MCF 10A (cell line): ENCODE measurements at places on chromosomes 5 and 9. TPM values are rescaled to one million over a fixed set of nuclear protein-coding genes. Genes with fewer than 3 reads are reported as not detected.

- no peaks in the 10 kb centered on the region for H3K27me3 ChIP-seq
- no peak overlapping the region for H3K27ac ChIP-seq
- no peaks in the 10 kb centered on the region for H3K36me3 ChIP-seq
- DNase-seq: no peak
Observed at GRCh38 chr9:17009071-17009470, 125.8 kb upstream of the CNTLN start.

GRCh38 chr9:136029556-136029955 is 65.5 kb downstream of the NACC2 start:
- H3K27ac ChIP-seq: no peak overlapping the region
- no peak overlapping the region for H3K4me3 ChIP-seq
- peaks cover 41% of the 10 kb centered on the region for H3K36me3 ChIP-seq

DNA sequence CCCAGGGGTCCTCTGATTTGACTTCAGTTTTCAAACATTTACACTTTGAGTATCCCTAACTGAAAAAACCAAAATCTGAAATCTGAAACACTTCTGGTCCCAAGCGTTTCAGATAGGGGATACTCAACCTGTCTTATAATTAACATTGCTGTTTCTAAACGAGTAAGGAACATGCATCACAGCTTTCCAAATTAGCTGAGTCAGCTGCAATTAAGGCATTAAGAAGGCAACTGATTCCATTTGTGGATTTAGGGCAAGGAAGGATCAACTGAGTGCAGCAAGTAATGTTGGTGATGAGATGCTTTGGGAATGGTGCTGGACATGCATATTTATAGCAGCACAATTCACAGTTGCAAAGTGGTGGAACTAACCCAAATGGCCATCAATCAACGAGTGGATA is 168.6 kb downstream of the ACER2 start:
- H3K4me3 ChIP-seq: no peak overlapping the region
- no peaks in the 10 kb centered on the region for H3K36me3 ChIP-seq
- H3K27ac ChIP-seq: no peak overlapping the region
- H3K27me3 ChIP-seq: peaks cover 64% of the 10 kb centered on the region
- DNase-seq: no peak
- H3K4me1 ChIP-seq: no peaks in the 10 kb centered on the region

Gene BASP1
- 76.3 and 84.5 TPM in 2 replicates for total RNA-seq

DNA sequence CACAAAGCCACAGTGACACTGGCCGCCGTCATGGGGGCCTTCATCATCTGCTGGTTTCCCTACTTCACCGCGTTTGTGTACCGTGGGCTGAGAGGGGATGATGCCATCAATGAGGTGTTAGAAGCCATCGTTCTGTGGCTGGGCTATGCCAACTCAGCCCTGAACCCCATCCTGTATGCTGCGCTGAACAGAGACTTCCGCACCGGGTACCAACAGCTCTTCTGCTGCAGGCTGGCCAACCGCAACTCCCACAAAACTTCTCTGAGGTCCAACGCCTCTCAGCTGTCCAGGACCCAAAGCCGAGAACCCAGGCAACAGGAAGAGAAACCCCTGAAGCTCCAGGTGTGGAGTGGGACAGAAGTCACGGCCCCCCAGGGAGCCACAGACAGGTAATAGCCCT is 26.1 kb downstream of the HRH2 start:
- H3K27ac ChIP-seq: no peak overlapping the region
- H3K4me3 ChIP-seq: no peak overlapping the region
- H3K4me1 ChIP-seq: peaks cover under 1% of the 10 kb centered on the region
- DNase-seq: no peak
- peaks cover 84% of the 10 kb centered on the region for H3K27me3 ChIP-seq
- H3K36me3 ChIP-seq: no peaks in the 10 kb centered on the region

- no peaks in the 10 kb centered on the region for H3K27me3 ChIP-seq
- H3K4me1 ChIP-seq: peaks cover 11% of the 10 kb centered on the region
- DNase-seq: no peak
- H3K27ac ChIP-seq: peak overlapping the region; percentile 18
Observed at GRCh38 chr9:13278368-13279246, 885 bp downstream of the MPDZ start.

- peaks cover 4% of the 10 kb centered on the region for H3K27me3 ChIP-seq
- DNase-seq: no peak
- no peak overlapping the region for H3K27ac ChIP-seq
- H3K4me1 ChIP-seq: no peaks in the 10 kb centered on the region
- no peak overlapping the region for H3K4me3 ChIP-seq
Observed at GRCh38 chr9:135574331-135574730, 12.8 kb downstream of the PAEP start.

DNA sequence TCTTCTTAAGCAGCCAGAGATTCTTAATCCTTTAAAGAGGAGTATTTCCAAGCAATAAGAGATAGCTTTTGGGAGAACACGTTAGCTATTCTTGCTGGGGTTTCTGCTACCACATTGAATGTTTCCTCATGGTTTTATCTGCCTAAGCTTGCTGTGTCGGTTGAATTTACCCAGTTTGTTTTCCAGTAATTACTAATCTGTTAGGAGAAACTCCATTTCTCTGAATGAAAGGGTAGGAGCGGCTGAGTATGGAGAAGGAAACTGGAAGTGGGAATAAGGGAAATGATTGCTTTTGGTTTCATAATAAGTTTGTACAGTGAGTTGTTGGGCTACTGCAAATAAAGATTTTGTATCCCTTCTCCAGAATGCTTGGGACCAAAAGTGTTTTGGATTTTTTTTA is 1.2 kb downstream of the JAK2 start:
- no peaks in the 10 kb centered on the region for H3K27me3 ChIP-seq
- peak overlapping the region; percentile 90 for H3K4me3 ChIP-seq
- H3K36me3 ChIP-seq: no peaks in the 10 kb centered on the region
- no peak for DNase-seq
- peak overlapping the region; percentile 76 for H3K27ac ChIP-seq

DNA sequence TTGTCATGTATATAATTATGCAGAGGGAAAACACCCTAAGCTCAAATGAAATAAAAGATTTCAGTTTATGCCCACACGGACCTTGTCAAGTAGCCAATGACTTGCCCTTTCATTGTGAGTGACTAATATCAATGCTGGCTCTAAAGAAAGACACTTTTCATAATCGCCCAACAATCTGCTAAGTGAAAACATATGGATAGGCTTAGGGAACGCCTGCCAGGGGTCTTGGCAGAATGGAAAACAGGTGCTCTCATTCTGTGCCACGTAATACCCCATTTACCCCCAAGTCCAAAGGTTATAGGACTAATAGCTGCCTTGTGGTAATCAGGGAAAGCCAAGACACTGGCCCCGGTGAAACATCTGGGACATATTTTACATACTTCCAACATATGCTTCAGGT is 157.7 kb downstream of the SLF1 start:
- no peaks in the 10 kb centered on the region for H3K4me1 ChIP-seq
- no peak overlapping the region for H3K27ac ChIP-seq
- H3K27me3 ChIP-seq: no peaks in the 10 kb centered on the region
- no peaks in the 10 kb centered on the region for H3K36me3 ChIP-seq
- DNase-seq: no peak

DNA sequence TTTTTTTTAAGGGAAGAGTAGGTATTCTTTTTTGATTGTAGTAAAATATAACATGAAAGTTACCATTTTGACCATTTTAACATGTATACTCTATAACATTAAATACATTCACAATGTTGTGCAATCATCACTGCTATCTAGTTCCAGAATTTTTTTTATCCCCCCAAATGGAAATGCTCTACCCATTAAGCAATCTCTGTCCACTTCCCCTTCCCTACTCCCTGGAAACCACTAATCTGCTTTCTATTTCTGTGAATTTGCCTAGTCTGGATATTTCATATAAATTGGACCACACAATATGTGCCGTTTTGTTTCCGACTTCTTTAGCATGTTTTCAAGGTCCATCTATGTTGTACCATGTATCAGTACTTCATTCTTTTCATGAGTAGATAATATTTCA is 429.5 kb downstream of the TLE1 start:
- H3K4me1 ChIP-seq: no peaks in the 10 kb centered on the region
- no peak for DNase-seq
- H3K4me3 ChIP-seq: no peak overlapping the region
- no peak overlapping the region for H3K27ac ChIP-seq

Gene LMX1B
- 3.4 and 3.9 TPM in 2 replicates for total RNA-seq
